Stimulated activated CD4-positive, alpha-beta T cell treated with anti-CD3 and anti-CD28 coated beads, TNF-alpha, amount 100 ng/mL, for 4 hours (primary cell): ENCODE measurements at places on chromosomes 2 and 18.

DNA sequence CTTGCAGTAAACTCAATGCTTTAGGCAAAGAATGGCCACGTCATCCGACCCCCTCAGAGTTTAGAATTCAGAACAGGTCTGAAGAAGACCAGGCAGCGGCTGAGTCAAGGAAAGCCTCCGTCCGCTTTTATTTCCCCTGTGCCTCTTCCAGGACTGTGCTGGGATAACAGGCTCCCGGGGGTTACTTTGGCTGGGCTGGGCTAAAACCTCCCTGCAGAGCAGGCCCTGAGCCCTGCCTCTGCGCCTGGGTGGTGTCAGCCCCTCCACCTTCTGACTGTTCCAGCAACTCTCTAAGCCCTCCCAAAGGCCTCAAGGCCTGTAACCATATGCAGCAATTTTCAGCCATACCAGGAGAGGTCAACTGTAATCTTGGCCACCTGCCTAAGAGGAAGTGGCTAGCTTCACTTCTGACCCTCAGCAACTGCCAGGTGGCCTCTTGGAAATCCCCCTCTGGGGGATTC, 166.5 kb downstream of the RPIA start:
- DNase-seq, result no peak

DNA sequence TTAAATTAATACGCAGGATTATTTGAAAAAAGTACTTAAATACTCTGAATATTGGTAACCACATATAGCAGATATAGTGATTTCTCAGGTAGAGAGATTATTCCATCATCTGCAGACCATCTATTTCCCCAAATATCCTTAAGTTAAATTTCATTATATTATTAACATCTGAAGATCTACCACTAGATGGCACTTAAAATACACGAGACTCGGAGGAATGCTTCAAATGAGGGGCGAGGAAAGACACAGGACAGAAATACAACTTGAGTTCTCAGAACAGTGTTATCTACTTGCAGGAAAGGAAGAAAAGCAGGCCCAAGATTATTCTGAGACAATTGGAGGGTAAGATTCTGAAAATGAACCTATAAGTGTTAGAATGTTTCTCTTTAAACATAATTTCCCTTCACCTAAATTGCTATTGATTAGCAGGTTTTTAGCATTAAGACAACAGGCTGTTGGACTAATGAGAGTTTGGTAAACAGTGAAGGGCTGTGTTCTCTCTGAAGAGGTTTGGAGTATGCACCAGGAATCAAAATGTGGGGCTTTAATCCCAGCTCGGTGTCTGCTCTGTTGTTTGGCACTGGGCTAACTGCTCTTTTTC, 76.9 kb upstream of the GCFC2 start:
- DNase-seq, result no peak

GRCh38 chr2:129906861-129907235, 72.6 kb upstream of the RAB6C start:
- no peak for DNase-seq

GRCh38 chr2:6394276-6394675, 471.4 kb downstream of the CMPK2 start:
- no peak for DNase-seq
